ENCODE measurements at places on chromosomes 6 and 20. TPM values are rescaled to one million over a fixed set of nuclear protein-coding genes. Genes with fewer than 3 reads are reported as not detected.

GABRR1 gene
- polyA plus RNA-seq, result 0.35 TPM

YTHDF1 gene
- 45.9 TPM for polyA plus RNA-seq

NKX2-2 gene
- polyA plus RNA-seq, result 52.9 TPM

INSM1 gene
- 1.4 TPM for polyA plus RNA-seq

POPDC3 gene
- 5.7 TPM for polyA plus RNA-seq

B3GAT2 gene
- 79.4 TPM for polyA plus RNA-seq

NKAIN4 gene
- polyA plus RNA-seq, result 126 TPM

ADRM1 gene
- polyA plus RNA-seq, result 86.1 TPM

PRDM13 gene
- polyA plus RNA-seq, result 1.8 TPM

TMEM217 gene
- 1.6 TPM for polyA plus RNA-seq

SAMD3 gene
- 3.9 TPM for polyA plus RNA-seq

SLA2 gene
- 0.24 TPM for polyA plus RNA-seq

CCDC170 gene
- 2.1 TPM for polyA plus RNA-seq

SAPCD1 gene
- polyA plus RNA-seq, result 10.5 TPM

GCNT2 gene
- 7.9 TPM for polyA plus RNA-seq

BCAS1 gene
- polyA plus RNA-seq, result 268 TPM

DPPA5 gene
- polyA plus RNA-seq, result not detected

MUCL3 gene
- not detected for polyA plus RNA-seq

NANP gene
- 3.8 TPM for polyA plus RNA-seq

RRAGD gene
- 86.3 TPM for polyA plus RNA-seq

RNF182 gene
- 37.2 TPM for polyA plus RNA-seq

NT5E gene
- polyA plus RNA-seq, result 13.0 TPM

DEFB132 gene
- not detected for polyA plus RNA-seq

DZANK1 gene
- 8.3 TPM for polyA plus RNA-seq

OSBPL2 gene
- polyA plus RNA-seq, result 48.6 TPM

SLCO4A1 gene
- 12.1 TPM for polyA plus RNA-seq

Data from spinal cord (tissue), 10 donors.